GM12865 (cell line): ENCODE measurements at places on chromosomes 3 and 15.
A peak's percentile ranks its signal among the peaks of the same experiment; 100 is the strongest.

DNA sequence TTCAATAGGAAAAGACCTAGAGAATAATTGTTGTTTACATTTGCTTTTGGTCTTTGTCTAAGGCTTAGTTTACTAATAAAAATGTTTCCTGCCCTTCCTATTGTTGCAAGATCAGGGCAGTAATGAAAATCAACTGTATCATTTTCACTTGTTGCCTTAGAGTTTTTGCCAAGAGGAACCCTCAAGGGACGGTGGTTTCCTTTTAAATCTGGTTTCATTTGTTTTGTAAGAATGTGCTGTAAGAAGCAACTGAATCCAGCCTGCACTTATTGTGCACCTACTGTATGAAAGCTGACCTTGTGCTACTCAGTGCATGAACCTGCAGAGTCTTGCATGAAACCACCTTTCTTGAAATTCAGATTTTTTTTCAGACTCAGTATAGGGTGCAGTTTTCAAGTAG, 5.3 kb downstream of the IGF1R start:
- DNase-seq, result peak; percentile 42

GRCh38 chr3:182713743-182714517, 79.4 kb upstream of the ATP11B start:
- peak; percentile 73 for DNase-seq

DNA sequence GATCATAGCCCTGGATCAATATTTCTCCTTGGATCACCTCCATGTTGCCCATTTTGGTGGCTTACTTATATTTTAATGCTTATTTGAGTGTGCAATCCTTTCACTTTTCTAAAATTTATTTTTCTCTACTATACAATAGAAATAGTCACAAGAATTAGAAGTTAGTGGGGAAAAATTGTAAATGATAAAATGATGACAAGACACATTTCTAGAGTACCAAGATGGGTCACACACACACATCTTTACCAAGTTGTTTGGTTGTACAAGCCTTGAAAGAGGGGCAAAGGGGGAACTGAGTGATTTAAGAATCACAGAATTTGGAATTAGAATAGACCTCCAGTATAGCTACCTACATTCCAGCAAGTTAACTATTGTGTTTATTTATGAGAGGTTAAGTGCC, 545.8 kb downstream of the RBMS3 start:
- no peak for DNase-seq

DNA sequence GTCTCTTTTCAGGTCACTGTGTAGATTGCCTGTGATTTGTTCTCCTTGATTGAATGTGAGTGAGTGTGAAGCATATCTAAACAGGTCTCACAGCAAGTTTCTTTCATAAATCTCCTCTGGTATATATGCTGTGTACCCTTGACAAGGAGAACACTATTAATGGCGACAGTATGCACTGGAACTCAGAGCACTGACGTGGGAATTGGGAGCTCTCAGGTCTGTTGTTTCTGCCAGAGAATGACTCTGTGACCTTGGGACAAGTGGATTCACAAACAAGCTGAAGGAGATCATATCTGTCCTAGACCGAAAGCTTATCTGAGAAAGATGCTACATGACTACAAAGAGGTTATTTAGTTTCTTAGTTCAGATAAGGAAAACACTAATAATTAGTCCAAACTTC, 326.3 kb upstream of the TPRG1 start:
- DNase-seq, result no peak
